ENCODE measurements at places on chromosomes 5 and 9.

GRCh38 chr5:77707791-77708190 is 68.3 kb downstream of the TBCA start:
- DNase-seq = no peak

DNA sequence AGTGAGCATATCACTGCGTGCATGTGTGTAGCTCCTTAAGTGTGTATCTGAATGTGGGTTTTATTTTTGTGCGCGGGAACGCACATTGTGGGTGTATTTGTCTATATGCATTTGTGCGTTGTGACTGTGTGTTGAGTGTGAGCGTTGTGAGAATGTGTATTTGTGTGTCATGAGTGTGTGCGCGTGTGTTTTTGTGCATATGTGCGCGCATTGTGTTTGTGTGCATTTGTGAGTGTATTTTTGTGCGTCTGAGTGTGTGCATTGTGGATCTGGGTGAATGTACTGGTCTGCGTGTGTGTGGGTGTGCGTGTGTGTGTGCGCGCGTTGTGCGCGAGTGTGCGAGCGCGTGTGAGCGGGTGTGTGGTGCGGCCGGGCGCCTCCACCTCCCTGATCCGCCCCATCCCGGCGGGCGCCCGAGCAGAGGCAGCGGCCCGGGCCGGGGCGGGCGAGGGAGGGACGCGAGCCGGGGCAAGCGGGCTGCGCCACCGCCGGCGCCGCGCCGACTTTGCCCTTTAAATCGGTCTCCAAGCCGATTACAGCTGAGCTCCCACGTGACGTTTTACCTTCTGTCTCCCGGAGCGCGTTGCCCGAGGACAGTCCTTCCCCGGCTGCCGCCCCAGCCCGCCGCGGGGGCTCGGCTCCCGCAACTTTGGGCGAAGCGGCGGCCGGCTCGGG is at the start of gene RASGRF2:
Gene RASGRF2, plus strand, starts transcription at position 596 of the 675 bp plus-strand sequence. CDS start 376 bp downstream, outside the sequence.
- DNase-seq = no peak

DNA sequence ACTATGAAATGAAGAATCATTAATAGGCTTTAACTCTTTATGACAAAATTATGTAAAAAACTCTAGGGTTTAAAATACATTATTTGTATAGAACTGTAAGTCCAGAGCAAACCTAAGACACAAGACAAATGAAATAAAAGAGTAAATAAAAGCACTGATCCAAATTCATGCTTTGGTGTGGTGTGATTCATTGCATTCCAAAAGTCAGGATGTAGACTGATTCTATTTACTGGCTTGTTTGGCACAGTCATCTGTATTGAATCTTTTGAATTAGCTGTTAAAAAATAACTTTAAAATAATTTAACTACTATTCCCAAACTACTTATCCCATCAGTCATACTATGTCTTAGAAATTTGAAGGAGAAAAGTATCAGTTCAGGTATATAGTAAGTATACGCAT is 31.1 kb downstream of the IL4 start:
- DNase-seq = no peak

GRCh38 chr9:109912726-109913460 is 132.9 kb downstream of the PALM2AKAP2 start:
- no peak for DNase-seq

- DNase-seq = no peak
Measured at GRCh38 chr9:25861421-25861820, 183.2 kb upstream of the TUSC1 start.

GRCh38 chr9:129402371-129402739 is 218.5 kb downstream of the C9orf50 start:
- no peak for DNase-seq

DNA sequence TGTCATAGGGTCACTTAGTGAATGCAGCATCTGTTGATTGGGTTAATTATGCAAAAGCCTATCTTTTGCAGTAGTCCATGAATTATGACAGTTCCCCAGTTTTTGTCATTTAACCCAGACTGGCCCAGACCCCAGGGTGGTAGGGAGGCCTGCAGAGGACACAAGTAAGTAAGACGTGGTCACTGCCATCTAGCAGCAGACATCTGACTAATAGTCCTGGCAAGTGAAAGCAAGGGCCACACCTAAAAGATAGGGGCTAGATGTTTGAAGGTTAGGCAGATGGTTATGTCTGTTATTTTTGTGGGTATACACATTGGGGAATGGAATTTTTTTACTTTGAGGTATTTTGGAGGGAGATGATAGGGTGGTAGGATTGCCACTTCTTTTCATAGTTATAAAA is 48.0 kb downstream of the RAB14 start:
- no peak for DNase-seq

DNA sequence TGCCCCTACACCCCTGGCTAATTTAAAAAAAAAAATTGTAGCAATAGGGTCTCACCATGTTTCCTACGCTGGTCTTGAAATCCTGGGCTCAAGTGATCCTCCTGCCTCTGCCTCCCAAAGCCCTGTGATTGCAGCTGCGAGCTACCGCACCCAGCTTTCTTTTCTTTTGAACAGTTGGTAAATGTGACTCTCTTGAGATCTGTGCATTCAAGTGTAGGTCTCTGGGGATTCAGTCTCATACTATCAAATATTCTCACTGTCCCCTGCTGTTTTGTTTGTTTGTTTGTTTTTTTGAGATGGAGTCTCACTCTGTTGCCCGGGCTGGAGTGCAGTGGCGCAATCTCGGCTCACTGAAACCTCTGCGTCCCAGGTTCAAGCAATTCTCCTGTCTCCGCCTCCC is 42.3 kb upstream of the CXXC5 start:
- DNase-seq = no peak

DNA sequence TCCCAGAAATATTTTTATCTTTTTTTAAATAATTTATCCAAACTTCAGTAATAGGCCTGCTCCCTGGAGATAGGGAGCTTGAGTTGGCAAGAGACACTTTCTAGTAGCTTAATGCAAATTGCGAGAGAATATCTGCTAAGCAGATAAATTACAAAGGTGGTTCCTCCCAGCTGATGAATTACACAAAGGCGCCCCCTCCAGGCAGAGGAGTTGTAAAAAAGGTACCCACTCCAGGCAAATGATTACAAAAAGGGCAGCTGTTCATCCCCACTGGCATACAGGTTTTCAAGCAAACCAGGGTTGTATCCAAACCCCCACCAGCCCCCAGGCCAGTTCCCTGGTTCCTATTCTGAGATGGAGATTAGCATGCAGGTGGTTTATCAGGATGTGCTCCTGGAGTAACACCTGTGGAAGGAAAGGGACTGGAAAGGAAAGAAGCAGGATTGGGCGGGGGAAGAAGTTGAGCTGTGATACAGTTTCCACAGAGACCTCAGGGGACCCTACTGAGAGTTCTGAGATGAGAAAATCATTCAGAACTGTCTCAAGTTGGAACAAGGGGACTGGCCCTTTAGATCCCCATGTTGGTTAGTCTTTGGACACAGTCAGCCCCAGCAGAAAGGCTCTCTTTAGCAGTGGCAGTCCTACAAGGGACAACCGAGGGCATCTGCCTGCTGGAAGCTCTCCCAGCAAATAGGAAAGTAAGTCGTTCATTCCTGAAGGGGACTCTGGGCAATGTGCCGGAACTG is 25.5 kb downstream of the ESM1 start:
- no peak for DNase-seq

- no peak for DNase-seq
Measured at GRCh38 chr5:8701251-8701650, 832.3 kb downstream of the MTRR start.

- DNase-seq = no peak
Measured at GRCh38 chr5:45038366-45038987, 229.7 kb downstream of the MRPS30 start.

DNA sequence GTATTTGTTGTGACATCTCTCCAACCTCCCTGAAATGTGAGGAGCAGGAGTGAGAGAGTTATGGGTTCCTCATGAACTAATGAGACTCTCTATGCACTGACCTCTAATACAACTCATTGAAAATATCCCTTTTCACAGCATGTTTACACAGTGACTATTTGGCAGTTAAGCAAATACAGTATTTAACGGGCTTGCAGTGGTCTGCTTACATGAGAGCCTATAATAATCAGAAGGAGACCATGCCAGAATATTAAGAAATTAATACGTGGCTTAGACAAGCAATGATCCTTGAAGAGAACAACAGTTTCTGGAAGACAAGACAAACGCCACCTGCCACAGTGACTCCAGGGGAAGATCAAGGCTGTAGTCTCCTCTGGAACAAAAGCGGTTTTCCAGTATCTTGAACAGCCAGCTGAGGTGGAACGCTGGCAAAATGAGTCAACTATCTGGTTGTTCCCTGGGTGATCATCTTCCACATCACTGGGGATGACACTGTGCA is 424.5 kb downstream of the DMAC1 start:
- no peak for DNase-seq

- no peak for DNase-seq
Measured at GRCh38 chr9:129414377-129414992, 206.4 kb downstream of the C9orf50 start.

DNA sequence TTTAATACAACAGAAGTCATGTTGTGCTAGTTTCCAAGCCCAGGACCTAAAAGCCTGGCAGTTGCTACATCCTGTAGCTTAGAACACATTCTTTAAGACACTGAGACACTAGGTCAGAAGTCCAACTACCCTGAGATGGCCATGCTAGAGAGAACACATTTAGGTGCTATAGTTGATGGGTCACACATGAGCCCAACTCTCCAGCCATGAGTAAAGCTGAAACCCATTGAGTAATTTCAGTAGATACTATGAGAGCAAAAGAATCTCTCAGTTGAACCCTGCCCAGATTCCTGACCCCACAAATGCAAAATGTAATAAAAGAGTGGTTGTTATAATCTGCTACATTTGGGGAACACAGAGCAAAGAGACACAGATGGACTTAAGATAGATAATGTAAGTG is 164.4 kb downstream of the SEMA5A start:
- DNase-seq = no peak

DNA sequence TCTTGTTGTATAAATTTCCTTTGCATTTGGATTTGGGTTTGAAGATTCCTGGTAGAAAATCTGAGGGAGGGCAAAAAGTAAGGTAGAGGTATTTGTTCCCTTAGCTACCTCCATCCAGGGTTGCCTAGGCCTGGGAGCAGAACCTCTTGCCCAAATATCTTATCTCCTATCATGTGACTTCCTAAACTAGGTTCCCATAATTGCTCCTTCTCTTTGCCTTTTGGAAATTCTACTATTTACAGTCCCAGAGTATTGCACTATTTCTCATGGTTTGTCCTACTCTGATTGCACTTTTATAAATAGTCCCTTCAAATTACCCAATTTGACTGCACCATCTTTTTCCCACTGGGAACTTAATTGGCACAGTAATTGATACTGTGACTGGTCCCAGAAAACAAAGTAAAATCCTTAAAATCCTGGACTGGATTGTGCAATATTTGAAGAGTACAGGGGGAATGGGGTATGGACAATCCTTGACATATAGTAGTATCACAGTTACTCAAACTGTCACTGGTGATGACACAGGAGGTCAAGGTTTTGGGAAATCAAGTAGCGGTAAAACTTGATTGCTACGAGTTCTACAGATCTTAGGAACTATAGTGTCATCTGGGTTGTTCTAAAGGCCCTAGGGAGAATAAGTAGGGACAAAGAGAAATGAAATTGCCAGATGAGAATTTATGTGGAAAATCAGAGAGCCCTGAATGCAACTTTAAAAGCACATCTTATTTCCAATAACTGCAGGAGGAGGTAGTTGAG is 31.5 kb upstream of the TMED7 start:
- DNase-seq = no peak

DNA sequence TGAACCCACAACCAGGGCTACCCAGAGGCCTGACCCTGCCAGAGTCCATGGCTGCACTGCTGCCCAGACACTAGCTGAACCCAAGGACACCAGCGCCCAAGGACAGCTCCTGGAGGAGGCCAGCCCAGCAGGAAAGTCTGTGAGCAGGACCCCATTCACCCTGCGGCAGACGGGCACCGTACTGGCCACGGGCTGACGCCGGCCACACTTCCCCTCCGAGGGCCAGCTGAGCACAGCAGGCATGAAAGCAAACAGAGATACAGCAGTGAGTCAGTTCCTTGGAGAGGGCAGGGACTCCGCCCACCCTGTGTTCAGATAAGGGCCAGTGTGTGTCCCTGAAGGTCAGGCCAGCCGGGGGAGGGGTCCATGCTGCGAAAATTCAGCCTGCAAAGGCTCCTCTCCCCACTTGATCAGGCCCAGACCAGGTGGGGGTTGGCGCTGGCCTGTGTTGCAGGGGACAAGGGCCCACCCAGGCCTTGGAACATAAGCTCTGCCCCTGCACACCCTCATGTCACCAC is 3.2 kb downstream of the RNF208 start:
- no peak for DNase-seq

GRCh38 chr5:56359809-56360685 is 126.9 kb upstream of the ANKRD55 start:
- no peak for DNase-seq

- DNase-seq = no peak
Measured at GRCh38 chr9:95459178-95459577, 57.6 kb downstream of the PTCH1 start.

- DNase-seq = no peak
Measured at GRCh38 chr9:4982721-4983482, 2.2 kb upstream of the JAK2 start.
